Mesenteric fat pad (tissue), 1 donor: ENCODE measurements at places on chromosomes 4 and X. TPM values are rescaled to one million over a fixed set of nuclear protein-coding genes. Genes with fewer than 3 reads are reported as not detected.

GRCh38 chrX:29841750-29842149 lies 373.6 kb upstream of the MAGEB2 start:
- no peak for DNase-seq

GRCh38 chr4:17347445-17347844 lies 164.4 kb downstream of the QDPR start:
- no peak for DNase-seq

RUFY3 gene
- total RNA-seq = 54.8 TPM

DNA sequence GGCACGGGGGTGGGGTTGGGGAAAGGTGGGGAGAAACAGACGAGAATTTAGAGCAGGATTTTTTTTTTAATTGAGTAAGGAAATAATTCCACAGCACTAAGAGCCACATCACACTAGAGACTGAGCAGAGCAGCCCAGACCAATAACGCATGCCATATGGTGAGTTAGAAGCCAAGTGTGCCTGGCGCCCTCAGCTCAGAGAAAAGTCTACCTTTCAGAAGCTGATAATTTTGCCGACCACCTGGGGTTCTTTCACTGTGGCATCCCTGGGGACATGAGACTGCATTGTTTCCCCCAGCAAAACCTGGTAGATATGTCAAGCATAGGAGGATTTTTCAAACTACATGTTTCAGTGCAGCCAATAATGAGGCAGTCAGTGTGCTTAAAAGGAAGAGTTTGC lies 516.8 kb downstream of the SMARCA1 start:
- no peak for DNase-seq

DNA sequence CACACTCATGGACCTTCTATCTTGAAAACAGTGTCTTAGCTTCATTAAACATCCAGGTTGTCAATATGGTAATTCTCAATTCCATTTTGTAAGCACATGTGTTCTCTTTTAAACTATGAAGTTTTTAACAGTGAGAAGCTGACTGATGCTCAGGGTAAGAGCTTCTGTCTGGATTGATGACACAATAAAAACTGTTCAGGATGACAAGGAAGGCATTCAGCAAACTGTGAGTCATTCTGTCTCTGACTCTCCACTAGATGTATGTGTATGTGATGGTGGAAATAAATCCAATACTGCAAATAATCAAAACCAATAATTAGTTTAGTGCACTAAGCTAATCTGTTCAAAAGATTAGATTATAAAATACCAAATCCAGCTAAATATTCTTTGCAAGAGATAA lies 115.3 kb upstream of the ARX start:
- DNase-seq = no peak

FGF5 gene
- total RNA-seq = not detected

DNA sequence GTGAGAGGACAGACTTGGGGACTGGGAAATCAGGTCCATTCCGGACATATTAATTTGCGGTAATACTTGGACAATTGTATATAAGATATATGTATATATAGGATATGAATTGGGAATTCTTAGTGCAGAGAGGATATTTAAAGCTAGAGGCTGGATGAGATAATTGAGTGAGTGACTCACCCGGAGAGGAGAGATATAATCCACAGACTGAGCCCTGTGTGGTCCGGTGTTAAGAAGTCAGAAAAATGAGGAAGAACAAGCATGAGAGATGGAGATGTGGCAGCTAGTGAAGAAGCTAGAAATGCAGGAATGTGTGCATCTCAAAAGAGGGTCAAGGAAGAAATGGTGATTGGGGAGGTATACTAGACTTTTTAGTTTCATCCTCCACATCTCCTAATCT lies 336.2 kb downstream of the SLC7A11 start:
- DNase-seq = no peak
